ENCODE measurements at places on chromosomes 1 and 21.

DNA sequence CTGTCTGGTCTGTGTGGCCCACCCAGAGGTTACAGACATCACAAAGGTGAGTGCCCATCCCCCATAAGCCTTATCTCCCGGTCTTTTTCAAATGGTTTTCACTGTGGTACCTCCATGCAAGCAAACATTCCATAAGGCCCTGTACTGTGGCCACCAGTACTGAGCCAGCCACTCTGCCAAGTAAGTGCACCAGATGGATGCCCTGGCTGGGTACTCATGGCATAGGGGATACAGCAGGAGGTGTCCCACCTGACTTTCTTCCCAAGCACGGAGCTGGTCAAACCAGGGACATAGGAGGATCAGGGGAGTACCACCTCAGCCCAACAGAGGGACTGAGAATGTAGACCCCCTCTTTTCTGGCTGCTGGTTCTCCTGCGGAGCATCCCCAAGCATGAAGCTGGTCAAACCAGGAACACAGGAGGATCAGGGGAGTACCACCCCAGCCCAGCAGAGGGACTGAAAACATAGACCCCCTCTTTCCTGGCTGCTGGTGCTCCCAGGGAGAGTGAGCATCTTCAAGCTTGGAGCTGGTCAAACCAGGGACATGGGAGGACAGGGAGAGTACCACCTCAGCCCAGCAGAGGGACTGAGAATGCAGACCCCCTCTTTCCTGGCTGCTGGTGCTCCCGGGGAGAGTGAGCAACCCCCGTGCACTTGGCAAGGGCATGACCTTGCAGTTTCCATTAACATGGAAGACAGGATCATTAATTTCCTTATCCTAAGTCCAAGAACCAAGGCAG, 81.8 kb upstream of the KLHDC7A start:
- DNase-seq = no peak

DNA sequence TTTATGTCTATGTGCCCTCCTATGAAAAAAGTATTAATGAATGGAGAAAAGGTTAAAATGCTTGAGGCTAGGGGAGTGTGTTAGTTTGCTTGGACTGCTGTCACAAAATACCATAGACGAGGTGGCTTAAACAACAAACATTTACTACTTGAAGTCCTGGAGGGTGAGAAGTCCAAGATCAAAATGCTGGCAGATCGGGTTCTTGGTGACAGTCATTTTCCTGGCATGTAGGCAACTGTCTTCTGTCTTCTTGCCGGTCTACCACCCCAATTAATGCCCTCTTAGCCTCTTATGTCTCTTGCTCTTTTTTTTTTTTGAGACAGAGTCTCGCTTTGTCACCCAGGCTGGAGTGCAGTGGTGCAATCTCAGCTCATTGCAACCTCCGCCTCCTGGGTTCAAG, 15.0 kb downstream of the ARID1A start:
- no peak for DNase-seq

DNA sequence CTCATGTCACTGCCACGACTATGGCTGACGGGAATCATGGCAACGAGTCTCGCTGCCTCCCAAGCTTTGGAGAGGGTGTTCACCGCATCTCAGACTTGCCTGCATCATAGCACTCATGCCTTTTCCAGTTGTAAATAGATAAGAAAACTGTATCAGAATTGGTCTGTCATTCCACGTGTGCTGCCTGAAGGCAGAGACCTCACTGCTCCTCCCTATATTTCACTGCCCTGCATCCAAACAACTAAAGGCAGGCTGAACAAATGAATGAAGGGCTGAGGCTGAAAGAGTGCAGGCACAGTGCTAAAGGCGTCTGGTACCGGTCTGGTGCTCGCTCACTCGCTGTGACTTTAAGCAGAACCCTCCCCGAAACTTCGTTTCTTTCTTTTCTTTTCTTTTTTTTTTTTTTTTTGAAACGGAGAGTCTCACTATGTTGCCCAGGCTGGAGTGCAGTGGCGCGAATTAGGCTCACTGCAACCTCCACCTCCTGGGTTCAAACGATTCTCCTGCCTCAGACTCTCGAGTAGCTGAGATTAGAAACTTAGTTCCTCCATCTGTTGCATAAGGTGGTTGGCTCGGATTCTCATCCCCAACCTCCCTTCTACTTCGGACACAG, 542 bp downstream of the EIF2B3 start:
- no peak for DNase-seq

GRCh38 chr1:245019910-245020486, 134.8 kb upstream of the KIF26B start:
- DNase-seq = no peak

- DNase-seq = no peak
Measured at GRCh38 chr1:119116725-119117124, 23.7 kb downstream of the WARS2 start.

DNA sequence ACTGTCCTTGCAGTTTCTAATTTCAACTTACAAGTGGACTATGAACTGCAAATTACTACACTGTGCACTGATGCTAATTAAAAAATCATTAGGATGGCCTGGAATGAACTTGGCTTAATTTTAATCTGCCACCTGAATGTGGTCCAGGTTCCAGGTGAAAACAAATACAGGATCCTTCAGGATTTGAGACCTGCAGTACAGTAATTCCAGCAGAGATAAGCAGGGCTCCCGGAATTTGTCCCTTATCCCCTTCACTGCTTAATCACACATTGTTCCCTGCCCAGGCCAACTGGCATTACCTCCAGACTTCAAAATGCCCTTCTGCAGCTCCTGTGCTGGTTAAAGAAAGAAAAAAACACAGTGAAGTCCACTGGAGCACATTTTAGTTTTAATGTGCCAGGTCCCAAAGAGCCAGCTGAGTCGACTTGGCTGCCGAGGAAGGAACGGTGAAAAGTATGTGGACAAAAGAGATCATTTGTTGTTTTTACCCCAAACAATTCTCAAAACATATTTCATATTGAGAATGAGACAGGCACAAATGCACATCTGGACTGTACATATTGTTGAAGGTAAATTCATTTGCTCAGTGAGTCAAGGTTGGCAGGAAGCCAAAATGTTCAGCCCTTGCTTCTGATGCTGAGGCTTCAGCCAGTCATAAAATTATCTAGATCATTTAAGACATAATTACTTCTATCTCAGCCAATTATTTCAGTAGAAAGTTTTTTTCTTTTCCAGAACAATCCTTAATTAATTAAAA, 28.3 kb downstream of the DEGS1 start:
- no peak for DNase-seq

GRCh38 chr21:25557180-25557579, 50.1 kb downstream of the MRPL39 start:
- DNase-seq = no peak

DNA sequence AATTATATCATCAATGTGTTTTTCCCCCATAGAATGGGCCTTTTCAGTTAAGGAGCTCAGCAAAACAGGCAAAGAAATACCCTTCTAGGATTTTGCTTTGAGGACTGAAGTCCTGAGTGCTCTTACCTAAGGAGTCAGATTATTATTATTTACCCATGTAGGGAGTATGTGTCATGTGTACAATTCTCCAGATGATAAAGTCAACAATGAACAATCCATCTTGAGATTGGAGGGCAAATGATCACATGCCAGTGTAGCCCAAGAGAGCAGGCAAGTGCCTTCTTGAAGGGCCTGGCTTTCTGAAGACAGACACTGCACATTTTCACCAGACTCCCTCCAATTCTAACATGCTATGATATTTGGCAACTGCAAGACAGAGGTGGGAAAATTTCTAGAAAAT, 159.7 kb downstream of the PCNX2 start:
- DNase-seq = no peak

DNA sequence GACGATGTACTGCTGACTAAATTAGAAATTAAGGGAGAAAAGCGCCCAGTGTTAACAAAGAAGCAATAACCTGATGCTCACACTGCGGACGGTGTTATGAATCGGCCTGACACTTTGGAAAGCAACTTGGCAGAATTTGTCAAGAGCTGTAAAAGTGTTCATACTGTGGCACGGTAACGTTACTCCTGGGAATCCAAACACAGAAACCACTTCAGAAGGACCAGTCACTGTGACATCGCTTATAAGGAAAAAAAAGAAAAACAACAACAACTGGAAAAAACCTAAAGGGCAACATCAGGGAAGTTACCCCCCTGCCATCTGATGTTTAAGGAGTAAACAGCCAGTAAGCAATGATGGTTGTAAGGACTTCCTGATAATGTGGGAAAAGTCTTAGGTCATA, 27.7 kb downstream of the CAPZB start:
- DNase-seq = no peak

- DNase-seq = no peak
Measured at GRCh38 chr1:21490774-21491487, 18.3 kb upstream of the ALPL start.

GRCh38 chr1:5617179-5617520, 375.1 kb downstream of the NPHP4 start:
- no peak for DNase-seq

GRCh38 chr1:201552941-201553351, 14.0 kb downstream of the NAV1 start:
- DNase-seq = no peak

GRCh38 chr1:228994676-228995594, 259.7 kb downstream of the RHOU start:
- no peak for DNase-seq

DNA sequence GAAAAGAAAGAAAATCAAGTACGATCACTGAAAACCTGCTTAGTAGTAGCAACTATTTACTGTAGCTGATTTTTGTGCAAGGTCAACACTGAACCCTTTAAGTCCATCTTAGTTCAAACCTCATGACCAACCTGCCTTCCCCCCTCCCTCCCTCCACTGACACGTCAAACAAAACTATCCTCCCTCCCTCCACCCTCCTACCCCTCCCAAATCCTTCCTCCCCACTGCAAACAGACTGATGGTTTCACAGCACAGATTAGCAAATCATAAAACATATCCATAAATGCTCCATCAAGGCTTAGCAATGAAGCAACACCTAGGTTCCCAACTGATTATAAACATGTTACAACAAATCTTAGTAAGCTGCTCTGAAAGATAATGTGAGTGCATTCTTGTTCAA, 164.3 kb upstream of the GREM2 start:
- no peak for DNase-seq

DNA sequence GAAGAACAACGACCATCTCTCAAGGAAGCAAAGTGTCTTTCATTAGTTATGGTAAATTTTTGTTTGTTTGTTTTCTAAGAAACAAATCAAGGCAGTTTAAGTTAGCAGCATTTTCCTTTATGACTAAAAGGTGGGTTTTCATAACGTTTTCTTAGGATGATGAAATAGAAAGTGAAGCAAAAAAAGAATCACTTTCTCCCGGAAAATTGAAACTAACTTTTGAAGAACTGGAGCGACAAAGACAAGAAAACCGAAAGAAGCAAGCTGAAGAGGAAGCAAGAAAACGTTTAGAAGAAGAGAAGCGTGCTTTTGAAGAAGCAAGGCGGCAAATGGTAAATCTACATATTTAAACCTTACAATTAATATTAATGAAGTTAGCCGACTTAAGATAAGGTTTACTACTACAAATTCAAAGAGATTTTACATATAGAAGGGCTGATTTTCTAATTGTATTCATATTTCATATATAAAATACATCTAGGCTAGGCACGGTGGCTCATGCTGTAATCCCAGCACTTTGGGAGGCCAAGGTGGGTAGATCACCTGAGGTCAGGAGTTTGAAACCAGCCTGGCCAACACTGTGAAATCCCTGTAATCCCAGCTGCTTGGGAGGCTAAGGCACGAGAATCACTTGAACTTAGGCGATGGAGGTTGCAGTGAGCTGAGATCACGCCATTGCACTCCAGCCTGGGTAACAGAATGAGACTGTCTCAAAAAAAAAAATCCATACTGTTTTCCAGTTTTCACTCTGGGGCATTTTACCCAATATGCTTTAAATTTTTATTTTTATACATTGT, 38.3 kb downstream of the NEXN start:
- DNase-seq = no peak

DNA sequence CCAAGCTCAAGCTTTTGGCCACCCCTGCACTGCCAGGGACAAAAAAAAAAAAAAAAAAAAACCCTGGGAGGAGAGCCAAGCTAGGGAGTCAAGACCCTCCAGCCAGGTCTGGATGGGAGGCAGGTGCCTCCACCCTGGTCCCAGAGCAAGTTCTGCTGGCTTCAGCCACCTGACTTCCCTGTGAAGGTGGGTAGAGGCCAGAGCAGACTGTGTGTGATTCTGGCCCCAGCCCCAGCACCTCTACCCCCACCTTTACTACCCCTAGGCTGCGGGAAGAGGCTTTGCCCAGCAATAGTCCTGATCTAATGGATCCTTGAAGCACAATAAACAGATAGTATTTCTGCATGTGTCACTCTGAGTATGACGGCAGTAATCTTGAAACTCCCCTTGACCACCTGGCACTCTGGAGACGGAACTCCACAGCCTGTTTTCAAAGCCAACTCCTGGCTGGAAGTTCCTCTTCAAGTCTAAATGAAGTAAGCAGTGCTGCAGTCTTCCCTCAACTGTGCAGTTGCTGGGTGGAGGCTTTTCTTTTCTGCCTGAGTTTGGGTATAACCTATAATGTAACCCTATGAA, 9.8 kb downstream of the PDZK1IP1 start:
- DNase-seq = no peak

DNA sequence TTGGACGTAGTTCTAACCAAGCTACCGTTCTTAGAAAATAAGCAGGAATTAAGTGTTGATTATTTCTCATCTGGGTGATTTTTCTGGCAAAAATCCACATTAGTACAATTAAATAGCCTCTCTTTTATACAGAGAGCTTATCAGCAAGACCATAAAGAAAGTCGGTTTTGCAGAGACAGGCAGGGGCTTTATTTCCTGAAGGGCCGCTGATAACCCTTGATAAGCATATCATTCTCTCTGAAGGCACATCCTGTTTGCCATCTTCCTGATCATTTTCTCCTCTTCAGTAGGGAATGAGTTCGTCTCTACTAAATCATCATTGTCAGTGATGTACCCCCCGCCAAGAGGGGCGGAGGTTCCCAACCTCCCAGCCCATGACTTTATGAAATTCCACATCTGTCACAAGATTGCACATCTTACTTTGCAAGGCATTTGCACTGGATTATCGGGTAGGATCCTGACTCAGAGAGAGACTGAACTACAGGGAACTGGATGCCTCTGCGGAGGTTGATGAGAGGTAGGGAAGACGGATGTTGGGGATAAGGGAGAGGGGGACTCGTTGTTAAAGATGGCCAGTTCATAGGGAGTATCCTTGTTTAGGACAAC, 115.7 kb downstream of the KCNJ6 start:
- DNase-seq = no peak

DNA sequence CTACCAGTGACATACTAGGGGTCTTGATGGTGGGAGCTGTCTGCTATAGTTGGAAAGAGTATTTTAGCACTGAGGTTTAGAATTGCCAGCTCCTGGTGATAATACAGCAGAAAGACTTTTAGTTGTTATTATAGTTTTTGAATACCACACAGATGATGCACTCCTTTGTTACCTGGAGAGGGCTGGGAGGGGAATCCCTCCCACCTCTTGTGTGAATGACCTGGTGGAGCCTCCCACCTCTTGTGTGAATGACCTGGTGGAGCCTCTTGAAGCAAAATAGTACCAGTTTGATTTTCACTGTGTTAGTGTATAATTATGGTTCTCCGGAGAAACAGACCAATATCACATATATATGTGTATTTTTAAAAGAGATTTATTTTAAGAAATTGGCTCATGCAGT, 3.3 kb downstream of the DISP1 start:
- DNase-seq = no peak

GRCh38 chr1:218916720-218917119, 257.0 kb upstream of the LYPLAL1 start:
- DNase-seq = no peak

GRCh38 chr1:101738475-101738874, 258.3 kb downstream of the OLFM3 start:
- no peak for DNase-seq

- no peak for DNase-seq
Measured at GRCh38 chr1:6330410-6330911, 63.1 kb downstream of the ACOT7 start.

- no peak for DNase-seq
Measured at GRCh38 chr1:33650708-33651107, 178.3 kb downstream of the ZSCAN20 start.

GRCh38 chr21:43916691-43917514, 51.9 kb downstream of the AGPAT3 start:
- no peak for DNase-seq

Measured in NT2/D1 (cell line).